ENCODE measurements at places on chromosomes 6 and 20.

- DNase-seq, result no peak
Observed at GRCh38 chr6:112284603-112285002, 30.2 kb upstream of the LAMA4 start.

DNA sequence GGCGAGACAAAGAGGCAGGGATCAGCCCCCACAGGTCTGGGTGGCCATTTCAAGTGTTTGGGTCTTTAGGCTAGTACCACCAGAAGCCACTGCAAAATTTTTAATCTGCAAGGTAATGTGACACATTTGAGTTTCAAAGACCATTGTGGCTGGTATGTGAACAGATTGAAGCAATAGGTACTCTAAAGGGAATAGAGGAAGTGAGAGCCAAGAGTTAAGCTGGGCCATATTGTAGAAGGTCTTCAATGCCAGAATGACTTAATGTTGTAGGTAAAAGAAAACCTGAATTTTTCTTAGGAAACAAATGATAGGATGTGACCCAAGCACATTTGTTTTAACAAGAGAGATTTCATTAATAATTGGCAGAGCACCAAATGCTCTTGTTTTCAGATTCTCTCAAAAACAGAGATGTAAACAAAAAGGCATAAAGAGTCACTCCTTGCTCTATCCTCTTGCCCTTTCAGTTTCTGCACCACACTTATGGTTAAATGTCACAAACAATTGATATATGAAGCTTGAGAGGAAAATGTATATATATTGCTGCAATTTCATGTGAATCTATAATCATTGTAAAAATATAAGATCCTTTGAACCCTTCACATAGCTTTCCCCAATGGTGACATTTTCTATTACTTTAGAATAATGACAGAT lies 307.1 kb upstream of the PLN start:
- DNase-seq, result no peak

DNA sequence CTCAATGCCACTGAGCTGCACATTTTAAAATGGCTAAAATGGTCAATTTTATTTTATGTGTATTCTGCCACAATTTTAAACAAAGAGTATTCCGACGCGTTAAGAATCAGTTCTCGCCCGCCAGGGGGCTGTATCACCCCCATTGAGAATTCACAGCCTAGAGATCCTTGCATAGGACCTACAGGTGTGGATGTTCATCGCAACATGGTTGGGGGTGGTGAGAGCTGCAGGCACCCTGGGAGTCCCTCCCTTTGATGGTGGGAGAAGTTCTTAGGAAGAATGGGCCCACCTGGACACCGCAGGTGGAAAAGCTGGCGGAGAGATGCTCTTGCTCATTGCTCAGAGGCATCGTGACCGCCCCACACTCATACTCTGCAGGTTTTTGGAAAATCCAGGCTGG lies 63.5 kb downstream of the SLC2A10 start:
- DNase-seq, result no peak

DNA sequence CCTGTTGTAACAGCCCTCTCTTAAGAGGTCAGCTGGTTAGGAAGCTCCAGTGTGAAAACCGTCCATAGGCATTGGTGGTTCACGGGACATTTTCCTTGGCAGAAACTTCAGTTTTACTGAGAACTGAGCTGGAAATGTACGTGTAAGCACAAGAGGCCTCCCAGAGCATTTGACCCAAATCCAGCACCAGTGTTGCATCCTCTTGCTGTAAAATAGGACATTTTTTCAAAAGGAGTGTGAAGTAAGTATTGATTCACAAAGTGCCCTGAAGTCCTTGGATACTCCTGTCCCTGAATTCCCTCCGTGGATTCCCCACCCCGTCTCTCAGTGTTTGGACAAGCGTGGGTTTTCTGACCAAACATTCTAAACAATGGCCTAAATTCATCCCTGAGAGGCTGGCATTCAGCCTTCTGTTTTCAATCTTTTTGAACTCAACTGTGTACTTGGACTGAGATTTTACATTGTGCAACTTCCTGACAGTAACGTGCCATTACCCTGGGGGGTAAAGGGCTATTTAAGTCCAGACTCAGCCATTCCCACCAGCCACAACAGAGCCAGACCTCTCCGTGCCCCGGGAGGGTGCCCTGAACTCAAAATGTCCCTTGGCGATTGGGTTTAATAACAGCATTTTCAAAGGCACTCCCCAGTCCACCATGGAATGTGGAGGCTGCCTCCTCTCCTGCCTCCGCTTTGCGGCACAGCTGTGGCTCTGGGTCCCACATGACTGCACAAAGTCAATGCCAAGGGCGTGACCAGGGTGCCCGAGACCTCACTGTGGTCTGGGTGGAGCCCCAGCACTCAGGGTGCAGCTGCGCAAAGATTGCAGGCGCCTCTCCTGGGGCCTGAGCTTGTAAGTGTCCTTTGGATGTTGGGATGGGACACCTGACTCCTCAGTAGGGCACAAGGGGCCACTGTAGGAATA lies 92.7 kb upstream of the AFDN start:
- DNase-seq, result no peak

Data from T-helper 9 cell (primary cell).